ENCODE measurements at places on chromosomes 16 and 17.

- no peak for DNase-seq
These were observed 32.3 kb upstream of the NUFIP2 start for GRCh38 chr17:29326023-29326813.

DNA sequence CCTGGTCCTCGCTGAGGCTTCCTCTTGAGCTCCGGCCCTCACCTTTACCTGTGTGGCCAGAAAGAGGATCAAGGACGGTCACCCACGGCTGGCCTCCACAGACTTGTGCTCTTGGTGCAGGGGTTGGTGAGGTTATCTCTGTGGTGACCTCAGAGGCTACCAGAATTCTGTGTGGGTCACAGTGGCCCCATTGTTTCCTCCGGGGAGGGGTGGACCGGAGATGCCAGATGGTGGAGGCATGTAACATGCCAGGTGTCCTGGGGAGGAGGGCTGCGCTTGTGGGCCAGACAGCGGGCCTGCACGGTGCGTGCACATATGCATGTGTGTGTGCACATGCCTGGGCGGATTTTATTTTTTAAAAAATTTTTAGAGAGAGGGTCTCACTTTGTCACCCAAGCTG lies 6.3 kb downstream of the SGCA start:
- DNase-seq, result no peak

- DNase-seq, result peak; percentile 75
These were observed 27.2 kb upstream of the TOB1 start for GRCh38 chr17:50893183-50893993.

DNA sequence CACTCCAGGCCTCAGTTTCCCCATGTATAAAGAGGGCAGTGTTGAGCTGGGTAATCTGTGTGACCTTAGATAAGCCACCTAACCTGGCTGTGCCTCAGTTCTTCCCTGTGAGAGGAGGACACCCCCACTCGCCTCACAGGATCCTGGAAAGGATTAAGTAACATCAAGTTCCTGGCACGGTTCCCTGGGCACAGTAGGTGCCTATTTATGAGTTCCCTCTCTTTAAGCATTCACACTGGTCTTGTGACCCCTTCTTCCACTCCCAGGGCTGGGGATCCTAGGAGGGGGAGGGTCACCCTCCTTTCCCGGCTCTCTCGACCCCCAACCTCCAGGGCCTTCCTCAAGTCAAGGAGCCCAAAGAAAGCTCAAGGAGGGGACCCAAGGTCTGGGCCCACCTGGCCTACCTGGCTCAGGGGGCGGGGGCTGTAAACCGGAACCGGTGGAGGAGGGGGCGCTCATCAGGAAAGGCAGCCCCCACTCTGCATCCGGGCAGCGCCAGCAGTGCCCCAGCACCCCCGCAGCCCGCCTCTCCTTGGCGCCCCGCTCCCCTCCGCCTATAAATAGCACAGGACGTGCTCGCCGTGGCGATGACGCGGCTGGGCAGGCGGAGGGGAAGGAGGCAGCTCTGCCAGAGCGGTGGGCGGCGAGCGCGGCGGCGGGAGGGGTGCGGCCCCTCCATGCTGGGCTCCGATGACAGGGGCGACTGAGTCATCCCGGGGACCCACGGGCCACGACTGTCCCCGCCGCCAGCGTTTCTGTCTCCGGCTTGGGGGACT lies 9.4 kb downstream of the RPL19 start:
- DNase-seq, result peak; percentile 10

DNA sequence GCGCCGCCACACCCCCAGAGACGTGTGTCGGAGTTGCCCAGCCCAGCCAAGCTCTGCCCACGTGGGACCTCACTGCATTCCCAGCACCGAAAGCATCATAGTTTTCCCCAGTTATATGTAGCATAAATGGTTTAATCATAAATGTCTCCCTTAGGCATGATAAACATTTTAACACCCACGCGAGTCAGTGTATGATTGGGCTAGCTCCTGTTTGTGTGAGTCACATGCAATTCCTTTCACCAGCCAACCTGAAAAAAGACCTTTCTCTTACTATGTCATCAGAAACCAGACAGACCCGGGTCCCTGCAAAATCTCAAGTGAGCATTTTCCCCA lies 9.2 kb downstream of the TAF1C start:
- DNase-seq, result no peak

- no peak for DNase-seq
These were observed 718.4 kb downstream of the MAF start for GRCh38 chr16:78882150-78882549.
